ENCODE measurements at places on chromosomes 6 and 20. TPM values are rescaled to one million over a fixed set of nuclear protein-coding genes. Genes with fewer than 3 reads are reported as not detected.

MAFB gene
- 0.64 TPM for total RNA-seq

ULBP1 gene
- total RNA-seq, result 1.5 TPM

CPNE5 gene
- 4.0 TPM for total RNA-seq

SLC32A1 gene
- total RNA-seq, result not detected

ACSS1 gene
- 5.8 TPM for total RNA-seq

UNC5CL gene
- 5.0 TPM for total RNA-seq

GPR6 gene
- total RNA-seq, result not detected

MARCKS gene
- 0.74 TPM for total RNA-seq

GZF1 gene
- total RNA-seq, result 17.9 TPM

ARFGEF3 gene
- total RNA-seq, result 0.45 TPM

PRR18 gene
- not detected for total RNA-seq

Measured in natural killer cell treated with Interleukin-12 subunit alpha and Interleukin-12 subunit beta and Interleukin-15 and Interleukin-18, amount 100 ng/mL, for 72 hours (primary cell).